ENCODE measurements at places on chromosomes 4 and X.

DNA sequence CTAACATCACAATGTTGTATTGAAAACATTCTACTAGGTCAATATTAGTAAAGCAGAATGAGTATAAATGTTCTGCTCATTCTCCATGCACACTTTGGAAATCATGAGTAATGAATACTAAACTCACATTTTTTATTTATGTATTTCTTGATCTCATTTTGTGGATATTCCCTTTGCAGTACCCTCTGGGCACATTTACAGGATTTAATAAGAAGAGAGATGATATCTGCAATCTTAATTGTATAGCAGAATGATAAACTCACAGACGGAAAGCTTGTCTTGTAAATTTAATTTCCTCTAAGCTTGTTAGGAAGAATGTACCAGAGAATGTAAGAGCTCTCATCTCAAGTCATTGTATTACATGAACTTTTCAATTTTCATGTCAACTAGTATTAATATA, 1279.7 kb downstream of the PCDH7 start:
- H3K27ac ChIP-seq, result no peak overlapping the region
- H3K4me1 ChIP-seq, result no peaks in the 10 kb centered on the region
- no peaks in the 10 kb centered on the region for H3K27me3 ChIP-seq
- H3K4me3 ChIP-seq, result no peak overlapping the region
- DNase-seq, result no peak

DNA sequence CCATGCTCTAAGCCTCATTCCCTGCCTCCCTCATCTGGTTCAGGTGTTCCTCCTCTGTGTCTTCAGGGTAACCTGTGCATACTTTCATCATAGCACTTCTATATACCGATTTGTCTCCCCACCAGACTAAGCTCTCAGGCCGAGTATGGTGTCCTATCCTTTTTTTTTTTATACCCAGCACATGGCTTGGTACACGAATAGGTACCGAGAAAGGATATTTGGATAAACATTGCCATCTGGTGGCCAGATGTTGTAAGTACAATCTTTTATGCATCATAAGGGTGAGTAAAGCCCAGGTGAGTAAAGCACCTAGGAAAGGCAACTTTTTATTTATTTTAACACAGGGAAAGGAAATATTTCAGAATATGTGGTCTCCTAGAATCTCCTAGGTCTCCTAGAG, 68.4 kb downstream of the MID2 start:
- no peaks in the 10 kb centered on the region for H3K27me3 ChIP-seq
- H3K36me3 ChIP-seq, result no peaks in the 10 kb centered on the region
- DNase-seq, result peak; percentile 22
- H3K4me3 ChIP-seq, result no peak overlapping the region
- no peak overlapping the region for H3K27ac ChIP-seq
- H3K4me1 ChIP-seq, result no peaks in the 10 kb centered on the region

- H3K4me3 ChIP-seq, result no peak overlapping the region
- no peak overlapping the region for H3K27ac ChIP-seq
- no peaks in the 10 kb centered on the region for H3K36me3 ChIP-seq
Measured at GRCh38 chr4:122003335-122003734, 51.5 kb upstream of the TRPC3 start.

GRCh38 chr4:61773655-61774245, 573.6 kb downstream of the ADGRL3 start:
- H3K27ac ChIP-seq, result no peak overlapping the region
- DNase-seq, result no peak
- no peak overlapping the region for H3K4me3 ChIP-seq
- H3K4me1 ChIP-seq, result peaks cover 3% of the 10 kb centered on the region
- H3K36me3 ChIP-seq, result no peaks in the 10 kb centered on the region
- no peaks in the 10 kb centered on the region for H3K27me3 ChIP-seq

DNA sequence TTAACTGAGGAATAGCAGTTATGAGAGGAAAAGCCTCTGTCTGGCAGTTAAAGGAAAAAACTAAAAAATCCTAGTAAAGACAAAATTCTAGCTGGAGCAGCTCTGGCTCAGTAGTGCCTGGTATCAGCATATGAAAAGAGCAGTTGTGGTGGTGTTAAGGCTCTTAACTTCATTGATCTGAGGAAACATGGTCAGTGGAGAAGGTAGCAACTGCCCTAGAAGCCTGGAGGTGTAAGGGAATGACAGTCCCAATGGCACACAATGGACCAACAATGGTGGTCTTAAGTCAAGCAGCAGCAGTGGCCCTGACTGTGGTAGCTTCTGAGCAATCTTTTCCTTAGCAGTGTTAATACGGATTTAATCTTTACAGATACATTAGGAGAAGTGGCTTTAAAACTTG, 189.6 kb upstream of the POF1B start:
- H3K4me1 ChIP-seq, result no peaks in the 10 kb centered on the region
- H3K36me3 ChIP-seq, result no peaks in the 10 kb centered on the region
- H3K27me3 ChIP-seq, result no peaks in the 10 kb centered on the region
- H3K27ac ChIP-seq, result no peak overlapping the region

DNA sequence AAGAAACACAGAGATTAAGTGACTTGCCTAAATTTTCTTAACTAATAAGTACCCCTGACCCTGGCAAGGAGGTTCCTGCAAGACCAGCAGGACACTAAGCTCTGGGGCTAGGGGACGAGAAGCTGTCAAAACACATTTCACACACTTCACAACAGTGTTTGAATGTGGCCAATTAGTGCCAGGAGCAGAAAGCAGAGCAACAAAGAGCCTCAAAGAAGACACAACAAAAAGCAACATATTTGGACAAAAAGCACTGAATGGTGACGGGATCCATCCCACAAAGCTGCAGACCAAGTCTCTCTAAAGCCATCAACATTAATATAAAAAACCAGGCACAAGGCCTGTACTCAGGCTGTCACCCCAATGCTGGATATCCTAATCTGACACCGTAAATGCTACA, 361.9 kb upstream of the RASGEF1B start:
- H3K27me3 ChIP-seq, result no peaks in the 10 kb centered on the region
- H3K4me1 ChIP-seq, result no peaks in the 10 kb centered on the region
- no peak for DNase-seq
- no peak overlapping the region for H3K27ac ChIP-seq

DNA sequence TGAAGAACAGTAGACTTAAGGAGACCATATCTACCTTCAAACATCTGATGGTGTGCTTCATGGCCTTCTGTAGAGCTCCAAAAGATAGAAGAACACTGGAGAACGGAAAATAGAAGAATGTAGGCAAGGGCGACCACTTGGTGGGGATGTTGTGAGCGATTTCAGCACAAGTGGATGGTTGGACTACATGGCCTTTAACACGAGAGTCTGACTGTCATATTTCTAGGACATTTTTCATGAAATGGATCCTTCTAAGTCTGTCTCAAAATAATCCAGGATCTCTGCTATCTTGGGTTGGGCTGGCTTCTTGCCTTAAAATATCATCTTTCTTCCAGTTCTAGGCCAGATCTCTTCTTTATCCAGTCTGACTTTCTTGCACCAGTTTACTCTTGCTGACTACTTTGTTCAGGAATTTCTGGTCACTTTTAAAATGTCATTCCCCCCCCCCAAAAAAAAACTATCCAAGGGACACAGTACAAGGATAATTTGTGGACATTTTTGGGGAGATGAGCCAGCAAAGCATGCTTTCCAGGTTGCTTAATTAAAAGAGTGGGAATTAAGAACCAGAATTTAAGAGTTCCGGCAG, 1.2 kb upstream of the MID1IP1 start:
- H3K36me3 ChIP-seq, result peaks cover 5% of the 10 kb centered on the region
- H3K27me3 ChIP-seq, result no peaks in the 10 kb centered on the region
- no peak overlapping the region for H3K27ac ChIP-seq
- no peak overlapping the region for H3K4me3 ChIP-seq

- H3K27me3 ChIP-seq, result no peaks in the 10 kb centered on the region
- H3K4me3 ChIP-seq, result no peak overlapping the region
- DNase-seq, result no peak
- H3K4me1 ChIP-seq, result no peaks in the 10 kb centered on the region
- H3K27ac ChIP-seq, result no peak overlapping the region
Measured at GRCh38 chr4:25621027-25621930, 34.4 kb upstream of the SLC34A2 start.

Measured in iPS DF 6.9 (cell line).